NCI-H2171 treated with DMSO at 0.1 percent for 48 hours (cell line): ENCODE measurements at places on chromosomes 1 and 21.

GRCh38 chr1:156643049-156643777 is 1.3 kb downstream of the BCAN start:
- DNase-seq: no peak

GRCh38 chr1:55277377-55278130 is 62.4 kb upstream of the USP24 start:
- peak; percentile 82 for DNase-seq

DNA sequence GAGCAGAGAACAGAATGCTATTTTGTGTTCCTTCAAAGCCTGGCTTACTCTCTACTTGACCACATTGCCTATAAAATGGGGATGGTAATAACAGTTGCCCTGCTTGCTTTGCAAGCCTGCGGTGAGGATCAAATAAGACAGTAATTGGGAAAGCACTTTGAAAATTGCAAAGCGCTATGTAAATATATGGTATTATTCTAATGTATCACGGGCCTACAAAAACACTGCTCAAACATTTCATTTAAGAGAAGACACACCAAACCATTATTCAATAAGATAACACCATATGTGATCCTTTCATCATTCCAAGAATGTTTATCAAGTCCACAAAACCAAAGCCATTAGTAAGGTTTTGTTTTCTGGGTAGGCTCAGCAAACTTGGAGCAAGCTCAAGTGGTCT is 208.4 kb downstream of the ROR1 start:
- DNase-seq: no peak

DNA sequence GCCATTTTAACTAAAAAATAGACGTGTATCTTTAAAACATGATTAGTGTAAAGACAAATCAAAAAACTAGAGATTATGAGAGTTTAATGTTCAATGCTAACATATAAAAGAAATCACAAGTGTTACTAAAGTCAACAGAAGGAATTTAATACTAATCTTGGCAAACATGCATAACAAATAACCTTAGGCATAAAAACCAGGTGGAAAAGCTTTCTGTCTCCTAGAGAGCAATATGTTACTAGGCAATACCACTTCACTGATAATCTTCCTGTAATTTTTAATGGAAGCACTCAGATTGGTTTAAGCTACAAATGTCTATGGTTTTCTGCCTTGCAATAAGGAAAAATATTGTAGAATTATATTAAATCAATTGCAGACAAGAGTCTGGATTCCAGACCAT is 121.9 kb downstream of the NME7 start:
- DNase-seq: no peak

DNA sequence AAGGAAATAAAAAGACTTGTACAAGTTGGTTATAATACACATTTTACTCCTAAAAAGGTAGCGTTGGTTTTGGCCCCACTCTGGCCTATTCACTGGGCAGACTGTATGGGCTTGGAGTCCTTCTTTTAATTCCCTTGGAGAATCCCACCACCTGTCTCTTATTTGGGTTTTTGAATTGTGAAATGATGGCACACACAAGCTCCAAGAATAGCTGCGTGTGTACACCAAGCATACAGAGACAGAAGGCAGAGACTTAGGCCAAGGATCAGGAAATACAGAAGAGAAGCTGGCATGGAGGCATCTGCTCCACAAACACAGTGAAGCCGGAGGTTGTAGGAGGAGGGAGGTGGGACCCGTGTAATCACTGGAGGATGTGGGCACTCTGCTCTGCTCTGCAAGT is 29.1 kb downstream of the DDR2 start:
- no peak for DNase-seq

DNA sequence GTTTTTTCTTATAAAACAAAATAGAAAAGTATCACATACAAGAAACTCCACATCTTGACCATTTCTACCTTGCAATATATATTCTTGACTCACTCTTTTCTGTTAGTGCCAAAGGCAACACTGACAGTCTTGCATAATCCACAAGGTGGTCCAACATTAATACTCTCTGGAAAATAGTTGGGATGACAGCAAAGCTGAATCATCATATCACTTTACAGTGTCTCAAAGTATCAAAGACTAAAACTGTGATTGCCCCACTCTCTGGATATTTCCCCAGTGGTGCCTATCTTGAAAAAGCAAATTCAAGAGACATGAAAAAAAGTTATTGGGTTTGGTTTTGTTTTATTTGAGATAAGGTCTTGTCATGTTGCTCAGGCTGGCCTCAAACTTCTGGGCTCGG is 14.6 kb upstream of the TGFBR3 start:
- DNase-seq: no peak

DNA sequence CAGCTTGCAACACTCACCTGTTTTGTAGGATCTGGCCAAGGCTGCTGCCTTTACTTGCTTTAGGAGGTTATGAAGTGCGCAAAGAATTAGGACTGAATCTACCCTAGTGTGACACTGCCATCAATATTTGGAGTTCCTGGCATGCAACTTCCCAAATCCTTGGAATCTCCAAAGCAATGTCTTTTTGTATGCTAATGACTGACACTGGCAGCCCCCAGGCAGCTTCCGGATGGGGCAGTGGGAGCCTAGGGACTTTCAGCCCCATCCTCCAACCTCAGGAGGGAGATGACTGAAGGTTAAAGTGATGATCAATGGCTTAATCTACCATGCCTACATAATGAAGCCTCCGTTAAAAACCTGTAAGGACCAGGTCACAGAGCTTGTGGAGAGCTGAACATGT is 5.5 kb downstream of the RCC2 start:
- no peak for DNase-seq

DNA sequence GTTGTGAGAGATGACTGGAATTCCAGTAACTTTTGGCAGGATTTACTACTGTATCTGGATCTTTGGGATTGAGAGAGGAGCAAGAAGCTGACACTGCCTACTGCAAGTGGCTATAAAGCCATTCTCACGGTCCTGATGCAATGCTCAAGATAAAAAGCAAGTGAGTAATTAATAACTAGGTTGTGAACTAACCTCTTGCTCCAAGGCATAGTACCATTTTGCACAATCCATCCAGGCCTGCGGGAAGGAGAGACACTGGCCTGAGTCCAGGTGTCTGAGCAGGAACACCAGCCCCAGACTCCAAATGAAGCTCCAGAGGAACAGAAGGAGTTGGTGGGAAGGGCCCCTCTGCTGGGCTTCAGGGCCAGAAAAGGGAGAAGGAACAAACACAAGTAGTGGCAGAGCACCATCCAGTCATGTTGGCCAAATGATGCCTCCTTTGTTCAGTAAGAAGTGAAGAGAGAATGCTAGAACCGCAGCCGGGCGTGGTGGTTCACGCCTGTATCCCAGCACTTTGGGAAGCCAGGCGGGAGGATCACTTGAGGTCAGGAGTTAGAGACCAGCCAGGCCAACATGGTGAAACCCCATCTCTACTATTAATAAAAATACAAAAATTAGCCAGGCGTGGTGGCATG is 9.9 kb upstream of the SLC45A3 start:
- no peak for DNase-seq

DNA sequence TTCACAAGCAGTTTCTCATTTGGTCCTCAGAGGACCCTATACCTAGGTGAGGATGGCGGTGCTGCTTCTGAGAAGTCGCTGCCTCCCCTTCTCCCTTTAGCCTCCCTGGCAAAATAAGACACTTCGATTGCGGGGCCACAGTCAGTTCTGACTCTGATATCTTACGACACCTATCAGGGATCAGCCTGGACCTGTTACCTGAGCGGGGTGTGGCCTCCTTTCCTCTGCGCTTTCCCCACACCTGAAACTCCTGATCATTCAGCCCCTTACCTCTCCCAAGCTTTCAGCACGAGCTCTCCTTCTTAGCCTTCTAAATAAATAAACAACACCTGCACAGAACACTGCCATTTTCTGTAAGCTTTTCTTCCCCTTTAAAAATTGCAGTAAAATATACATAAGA is 24.6 kb upstream of the GPR137B start:
- DNase-seq: no peak

GRCh38 chr1:161763522-161764098 is 2.5 kb upstream of the ATF6 start:
- peak; percentile 6 for DNase-seq

DNA sequence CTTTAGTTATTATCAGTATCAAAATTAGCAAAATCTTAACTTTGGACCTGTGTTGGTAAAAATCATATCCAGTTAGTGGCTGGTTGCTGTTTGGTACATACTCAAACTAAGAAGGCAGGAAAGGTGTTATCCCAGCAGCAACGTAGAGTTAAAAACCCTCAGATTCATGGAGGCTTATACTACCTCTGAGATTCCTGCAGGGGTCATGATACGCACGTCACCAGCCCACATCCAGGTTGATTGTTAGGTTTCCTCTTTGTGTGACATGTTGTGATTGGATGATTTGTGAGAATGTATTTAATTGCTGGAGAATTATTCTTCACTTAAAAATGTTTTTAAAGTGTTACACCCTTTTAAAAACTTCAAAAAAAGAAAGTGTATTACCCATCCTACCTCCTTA is 423.3 kb upstream of the ADGRL2 start:
- no peak for DNase-seq

DNA sequence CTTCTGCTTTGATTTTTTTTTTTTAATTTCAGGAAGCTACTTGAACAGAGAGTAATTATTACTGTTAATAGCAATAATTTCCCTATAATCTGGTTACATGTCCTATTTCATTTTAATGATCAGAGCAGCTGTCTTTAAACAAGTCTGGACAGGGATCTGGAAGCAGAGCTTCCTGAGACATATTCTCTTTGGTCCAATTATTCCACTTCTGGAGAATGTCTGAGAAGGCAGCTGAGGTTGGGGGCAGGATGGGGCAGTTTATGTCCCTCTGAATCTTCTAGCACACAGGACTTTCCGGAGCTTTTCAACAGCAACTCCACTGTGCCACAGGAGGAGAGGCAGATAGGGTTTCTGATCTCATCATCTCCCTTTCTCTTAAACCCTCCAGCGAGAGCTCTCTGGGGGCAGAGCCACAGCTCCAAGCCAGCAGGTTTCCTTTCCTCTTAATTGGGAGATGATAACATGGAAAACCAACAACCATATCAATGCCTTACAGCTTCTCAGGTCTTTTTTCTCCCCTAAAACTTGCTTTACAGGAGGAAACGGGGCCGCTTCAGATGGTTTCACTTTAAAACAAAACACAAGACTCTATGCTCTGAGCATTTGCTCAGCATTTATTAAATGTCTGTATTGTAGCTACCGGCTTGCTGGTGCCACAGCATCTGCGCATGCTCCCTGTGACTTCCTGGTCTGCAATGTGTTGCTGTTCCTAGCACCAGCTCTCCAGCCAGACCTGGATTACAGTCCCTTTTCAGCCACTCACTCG is 425.7 kb upstream of the USP24 start:
- peak; percentile 16 for DNase-seq

GRCh38 chr21:45937721-45938452 is 43.7 kb upstream of the COL6A1 start:
- peak; percentile 97 for DNase-seq

DNA sequence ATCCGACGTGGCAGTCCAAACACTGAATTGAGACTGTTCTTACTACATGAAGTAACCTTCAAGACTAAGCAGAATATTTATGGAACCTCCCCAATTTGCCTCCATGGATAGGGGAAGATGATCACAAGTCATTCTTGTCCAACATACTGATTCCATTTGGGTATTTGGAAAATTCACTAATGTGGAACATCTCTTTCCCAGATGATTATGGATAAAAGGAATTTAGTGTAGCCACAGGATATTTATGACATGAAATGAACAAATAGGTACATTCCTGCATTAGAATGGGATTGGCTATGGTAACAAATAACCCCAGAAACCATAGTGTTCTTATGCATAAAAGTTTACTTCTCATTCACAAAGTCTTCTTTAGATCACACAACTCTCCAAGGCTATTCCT is 40.2 kb upstream of the SGIP1 start:
- DNase-seq: no peak

DNA sequence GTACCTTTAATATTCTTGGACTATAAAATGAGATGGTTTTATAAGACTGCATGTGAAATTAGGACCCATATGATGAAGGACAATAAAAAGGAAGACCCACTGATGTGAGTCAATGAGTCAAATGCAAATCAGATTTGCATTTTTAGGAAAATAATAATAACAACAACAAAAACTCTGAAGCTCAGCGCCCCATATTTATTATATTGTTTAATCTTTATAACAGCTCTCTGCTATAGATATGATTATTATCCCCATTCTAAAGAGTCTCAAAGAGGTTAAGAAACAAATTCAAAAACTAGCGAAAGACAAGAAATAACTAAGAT is 850 bp upstream of the SELL start:
- DNase-seq: no peak

- no peak for DNase-seq
Observed at GRCh38 chr1:180555411-180555810, 3.4 kb upstream of the OVAAL start.
